ENCODE measurements at places on chromosomes 2 and 18.

- no peak for DNase-seq
These were observed 670.2 kb upstream of the ZEB2 start for GRCh38 chr2:145190031-145190703.

DNA sequence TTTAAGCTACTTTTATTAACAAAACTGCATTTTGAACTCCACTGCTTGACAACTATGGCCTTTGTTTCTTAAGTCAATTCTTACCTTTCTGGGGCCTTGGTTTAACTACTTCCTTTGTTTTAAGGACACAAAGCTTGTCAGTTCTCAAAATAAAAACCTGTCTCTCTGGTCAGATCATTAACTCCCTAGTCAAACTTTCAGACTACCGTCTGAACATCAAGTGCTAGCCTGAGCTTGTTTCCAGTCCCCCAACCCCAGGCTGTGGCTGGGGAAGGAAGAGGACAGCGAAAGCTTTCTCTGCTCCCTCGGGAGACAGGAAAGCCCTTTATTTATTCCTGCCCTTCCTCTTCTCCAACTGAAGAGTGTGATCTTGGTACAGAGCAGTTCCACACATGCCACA is 1.7 kb downstream of the SH3YL1 start:
- DNase-seq, result no peak

- no peak for DNase-seq
These were observed 59.0 kb upstream of the OTX1 start for GRCh38 chr2:62991605-62992004.

GRCh38 chr2:187013058-187013457 is 164.1 kb upstream of the ZSWIM2 start:
- no peak for DNase-seq

GRCh38 chr18:41693008-41693407 is 262.0 kb upstream of the PIK3C3 start:
- no peak for DNase-seq

DNA sequence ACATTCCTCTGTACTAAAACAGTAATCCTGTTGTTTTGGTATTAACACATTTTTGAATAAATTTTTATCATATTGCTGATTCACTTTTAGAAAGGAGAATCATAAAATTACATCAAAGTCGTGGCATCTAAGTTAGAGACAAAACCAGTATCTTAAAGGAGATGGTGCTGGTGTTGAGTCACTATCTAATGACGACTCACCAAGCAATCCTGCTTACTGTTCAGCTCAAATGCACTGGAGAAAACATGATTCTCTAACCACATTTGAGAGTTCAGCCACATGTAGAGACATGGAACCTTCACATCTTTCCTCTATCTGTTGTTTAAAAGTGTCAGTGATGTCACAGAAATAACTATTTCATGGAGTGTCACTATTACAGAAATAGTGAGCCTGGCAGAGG is 473.8 kb downstream of the TGIF1 start:
- DNase-seq, result no peak

- no peak for DNase-seq
These were observed 39.9 kb upstream of the CDC42EP3 start for GRCh38 chr2:37711308-37711731.

DNA sequence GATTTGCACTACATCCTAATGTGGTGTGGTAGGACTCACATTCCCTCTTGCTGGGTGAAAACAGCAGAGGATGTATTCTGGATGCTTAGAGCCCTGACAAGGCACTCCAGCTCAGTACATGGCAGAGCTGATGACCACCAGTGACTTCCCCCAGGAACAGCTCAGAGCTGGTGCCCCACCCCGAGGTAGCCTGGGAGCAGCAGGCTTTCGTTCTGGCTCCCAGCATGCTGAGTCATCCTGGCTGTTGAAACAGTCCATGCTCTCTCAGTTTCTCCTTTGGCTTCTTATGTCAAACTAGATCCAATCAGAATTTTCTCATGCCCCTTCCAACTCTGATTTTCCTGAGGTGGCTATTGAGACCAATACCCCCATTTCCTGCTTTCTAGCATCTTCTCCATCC is 438.2 kb downstream of the NBAS start:
- DNase-seq, result no peak

DNA sequence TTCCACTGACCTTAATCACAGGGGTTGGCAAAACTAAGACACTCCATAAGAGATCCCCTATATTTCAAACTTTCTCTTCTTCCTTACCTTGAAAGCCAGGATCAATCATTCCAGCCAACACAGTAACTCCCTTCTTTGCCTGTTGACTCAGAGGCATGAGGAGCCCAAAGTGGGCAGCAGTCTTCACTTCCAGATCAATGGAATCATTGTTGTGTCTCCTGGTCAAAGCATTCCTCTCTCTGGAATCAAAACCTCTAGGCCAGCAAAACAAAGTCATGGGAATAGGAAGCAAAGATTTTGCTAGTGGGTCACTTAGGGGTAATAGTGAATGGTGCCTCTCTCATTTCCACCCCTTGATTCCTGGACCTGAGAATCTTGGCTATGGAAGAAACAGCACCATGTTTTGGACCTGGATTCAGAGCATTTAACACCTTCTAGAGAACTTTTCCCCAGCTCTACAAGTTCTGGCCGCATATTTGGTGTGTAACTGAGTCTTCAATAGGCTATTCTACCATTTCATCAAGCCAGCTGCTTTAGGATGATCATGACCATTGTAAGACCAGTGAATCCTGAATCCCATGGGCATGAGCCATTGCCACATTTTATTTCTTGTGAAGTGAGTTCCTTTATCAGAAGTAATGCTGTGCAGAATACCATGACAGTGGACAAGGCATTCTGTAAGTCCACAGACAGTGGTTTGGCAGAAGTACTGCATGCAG is 65.7 kb upstream of the SERPINE2 start:
- no peak for DNase-seq

DNA sequence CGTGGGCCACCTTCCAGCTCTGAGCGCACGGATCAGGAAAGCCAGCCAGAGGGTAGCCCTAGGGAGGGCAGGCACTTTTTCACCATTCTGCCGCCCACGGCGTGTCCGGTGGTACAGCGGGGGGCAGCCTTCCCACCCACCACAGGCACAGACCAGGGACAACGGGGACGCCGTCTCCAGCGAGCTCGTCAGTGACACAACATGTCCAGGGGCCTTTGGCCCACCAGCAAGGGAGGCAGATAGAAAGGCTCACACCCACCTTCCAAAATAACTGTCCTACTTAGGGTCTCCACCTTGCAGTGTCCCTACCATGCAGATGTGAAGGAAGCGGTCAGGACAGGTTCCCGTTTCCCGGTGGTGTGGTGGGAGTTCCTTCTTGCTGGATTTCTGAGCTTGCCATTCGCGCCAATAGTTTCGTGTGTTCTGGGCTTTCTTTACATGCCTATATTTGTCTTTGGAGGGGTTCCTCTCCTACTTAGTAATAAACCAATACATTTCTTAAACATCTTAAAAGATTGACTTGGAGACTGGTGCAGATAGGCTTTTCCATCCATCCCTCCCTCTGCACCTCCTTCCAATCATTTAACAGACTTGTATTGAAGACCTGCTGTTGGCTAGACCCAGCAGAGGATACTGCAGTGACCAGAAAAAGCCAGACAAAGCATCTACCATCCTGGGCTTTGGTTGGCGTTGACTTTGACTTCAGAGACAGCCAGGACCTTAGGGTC is 872 bp downstream of the ASB1 start:
- DNase-seq, result no peak

- no peak for DNase-seq
These were observed 95.8 kb upstream of the RGPD4 start for GRCh38 chr2:107730898-107731297.

DNA sequence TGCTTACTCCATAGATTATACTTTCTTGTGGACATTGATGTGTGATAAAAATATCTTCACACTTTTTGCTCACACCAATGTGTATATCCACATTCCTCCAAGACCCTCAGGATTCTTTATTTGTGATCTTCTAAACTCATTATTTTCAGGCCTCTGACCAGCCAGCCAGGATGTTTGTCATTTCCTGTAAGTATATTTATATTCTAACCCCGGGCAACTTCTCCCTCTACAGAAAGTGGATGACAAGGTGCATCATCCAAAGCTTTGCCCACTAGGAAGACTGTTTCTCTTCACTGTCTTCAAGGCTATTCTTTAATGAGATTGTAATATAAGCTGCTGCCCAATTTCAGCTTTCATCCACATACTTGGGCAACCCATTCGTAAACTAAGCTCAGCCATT is 3.6 kb upstream of the CWC22 start:
- no peak for DNase-seq
